PC-9 (cell line): ENCODE measurements at places on chromosomes 7 and 10.

GRCh38 chr7:42479816-42480633 lies 243.0 kb upstream of the GLI3 start:
- no peak for DNase-seq

GRCh38 chr7:7264306-7265040 lies 82.1 kb downstream of the C1GALT1 start:
- no peak for DNase-seq

GRCh38 chr10:48210966-48211365 lies 63.5 kb downstream of the FRMPD2 start:
- no peak for DNase-seq

- no peak for DNase-seq
Observed at GRCh38 chr7:156889746-156890145, 3.2 kb downstream of the LMBR1 start.

DNA sequence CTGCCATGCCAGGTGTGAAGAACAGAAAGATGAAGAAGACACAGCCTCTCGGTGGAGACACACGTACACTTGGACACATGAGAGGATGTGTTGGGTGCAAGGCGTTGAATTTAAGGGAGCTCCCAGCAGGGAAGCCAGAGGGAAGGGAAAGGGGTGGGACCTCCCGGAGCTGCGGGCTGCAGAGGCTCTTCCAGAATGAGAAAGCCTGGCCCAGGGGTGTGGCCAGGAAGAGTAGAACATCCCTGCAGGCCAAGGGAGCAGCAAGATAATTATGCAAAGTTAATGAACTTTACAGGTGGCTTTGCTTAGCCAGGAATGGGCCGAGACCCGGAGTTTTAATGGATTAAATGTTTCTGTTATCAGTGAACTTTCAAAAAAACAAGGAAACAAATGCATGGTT lies 270.3 kb downstream of the KLF6 start:
- DNase-seq: no peak

- no peak for DNase-seq
Observed at GRCh38 chr7:66958538-66959350, 36.6 kb downstream of the SBDS start.

- no peak for DNase-seq
Observed at GRCh38 chr7:33646166-33646565, 259.2 kb upstream of the BMPER start.
